Stimulated activated CD8-positive, alpha-beta memory T cell treated with anti-CD3 and anti-CD28 coated beads, Interleukin-12 subunit alpha, Interleukin-12 subunit beta, amount 100 ng/mL, for 1 hour (primary cell): ENCODE measurements at places on chromosomes 2 and 18.

DNA sequence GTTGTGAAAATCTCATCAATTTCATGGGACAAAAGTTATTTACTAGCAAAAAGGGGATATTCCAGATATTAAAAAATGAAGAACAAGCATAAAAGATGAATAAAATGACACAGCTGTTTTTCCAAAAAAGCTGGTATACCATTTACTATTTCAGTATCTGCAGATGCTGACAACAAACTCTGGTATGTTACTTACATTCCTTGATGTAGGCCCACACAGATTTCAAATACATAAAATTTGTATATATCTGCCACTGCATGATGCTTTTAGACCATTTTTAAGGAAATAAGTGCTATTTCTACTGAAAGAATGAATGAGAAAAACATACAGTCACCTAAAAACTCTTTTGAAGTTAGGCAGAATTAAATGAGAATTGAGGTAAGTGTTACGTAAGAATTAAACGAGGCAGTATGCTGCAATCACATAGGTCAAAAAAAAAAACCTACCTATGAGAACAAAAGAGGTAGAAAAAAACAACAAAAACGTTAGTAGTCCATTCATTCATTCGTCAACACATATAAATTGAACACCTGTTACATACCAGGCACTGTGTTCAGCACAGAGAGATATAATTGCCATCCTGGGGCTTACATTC, 32.5 kb downstream of the ARL5A start:
- no peak for DNase-seq

GRCh38 chr2:41241325-41242000, 789.6 kb upstream of the SLC8A1 start:
- no peak for DNase-seq

- DNase-seq, result no peak
Measured at GRCh38 chr2:238651306-238652052, 196.4 kb upstream of the TWIST2 start.

- no peak for DNase-seq
Measured at GRCh38 chr2:234881413-234882241, 70.2 kb upstream of the SH3BP4 start.

DNA sequence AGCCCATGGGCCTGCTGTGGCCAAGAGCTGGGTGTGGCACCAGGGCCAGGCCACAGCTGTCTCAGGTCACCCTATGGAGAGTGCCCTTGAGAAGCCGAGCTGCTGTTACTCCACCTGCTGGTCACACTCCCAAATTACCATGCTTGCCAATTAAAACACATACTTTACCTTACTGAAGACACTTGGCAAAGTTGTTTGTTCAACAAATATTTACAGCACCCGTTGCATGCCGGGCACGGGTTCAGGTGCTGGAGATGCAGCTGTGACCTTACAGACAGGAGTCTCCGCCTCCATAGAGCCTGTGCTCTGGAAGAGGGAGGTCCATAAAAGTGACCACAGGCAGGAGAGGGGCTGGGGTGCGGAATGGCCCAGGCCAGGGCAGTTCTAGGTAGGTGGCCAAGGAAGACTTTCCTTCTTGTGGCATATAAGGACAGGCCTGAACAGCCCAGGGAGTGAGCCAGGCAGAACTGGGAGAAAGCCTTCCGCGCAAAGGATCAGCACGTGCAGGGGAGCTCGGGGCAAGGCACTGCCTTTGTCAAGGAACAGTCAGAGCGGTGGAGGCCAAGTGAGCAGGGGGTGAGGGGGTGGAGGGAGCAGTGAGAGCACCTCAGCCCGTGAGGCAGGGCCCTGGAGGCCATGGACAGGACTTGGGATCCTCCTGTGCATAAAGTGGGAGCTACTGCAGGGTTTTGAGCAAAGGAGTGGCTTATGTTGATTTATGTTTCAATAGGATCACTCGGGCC, 23.6 kb upstream of the RBM44 start:
- no peak for DNase-seq

DNA sequence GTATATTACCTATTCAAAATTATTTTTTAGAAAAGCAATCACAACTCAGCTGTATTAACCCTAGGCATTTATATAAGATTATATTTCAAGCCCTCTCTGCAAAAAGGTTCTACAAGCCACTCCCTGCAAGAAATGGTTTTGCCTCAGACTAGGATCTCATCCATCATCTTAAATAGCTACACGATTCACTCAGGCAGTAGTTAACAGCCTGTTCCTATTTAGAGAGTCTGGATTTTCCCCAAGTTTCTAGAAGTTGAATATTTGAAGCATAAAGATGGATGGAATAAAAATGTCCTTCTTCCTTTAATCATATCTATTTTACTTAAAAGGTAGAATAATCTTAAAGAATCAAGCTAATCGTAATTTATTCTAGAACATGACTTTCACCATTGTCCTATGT, 167.1 kb upstream of the STK17B start:
- DNase-seq, result no peak

GRCh38 chr2:29528371-29528770, 393.0 kb downstream of the ALK start:
- no peak for DNase-seq

DNA sequence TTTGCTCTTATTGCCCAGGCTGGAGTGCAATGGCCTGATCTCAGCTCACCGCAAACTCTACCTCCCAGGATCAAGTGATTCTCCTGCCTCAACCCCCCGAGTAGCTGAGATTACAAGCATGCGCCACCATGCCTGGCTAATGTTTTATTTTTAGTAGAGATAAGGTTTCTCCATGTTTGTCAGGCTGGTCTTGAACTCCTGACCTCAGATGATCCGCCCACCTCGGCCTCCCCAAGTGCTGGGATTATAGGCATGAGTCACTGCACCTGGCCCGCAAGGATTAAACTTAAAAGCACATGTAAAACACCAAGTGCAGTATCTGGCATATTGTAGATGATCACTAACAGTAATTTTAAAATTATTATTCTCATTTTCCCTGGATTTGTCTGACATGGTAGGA, 72.9 kb downstream of the C1QL2 start:
- no peak for DNase-seq

DNA sequence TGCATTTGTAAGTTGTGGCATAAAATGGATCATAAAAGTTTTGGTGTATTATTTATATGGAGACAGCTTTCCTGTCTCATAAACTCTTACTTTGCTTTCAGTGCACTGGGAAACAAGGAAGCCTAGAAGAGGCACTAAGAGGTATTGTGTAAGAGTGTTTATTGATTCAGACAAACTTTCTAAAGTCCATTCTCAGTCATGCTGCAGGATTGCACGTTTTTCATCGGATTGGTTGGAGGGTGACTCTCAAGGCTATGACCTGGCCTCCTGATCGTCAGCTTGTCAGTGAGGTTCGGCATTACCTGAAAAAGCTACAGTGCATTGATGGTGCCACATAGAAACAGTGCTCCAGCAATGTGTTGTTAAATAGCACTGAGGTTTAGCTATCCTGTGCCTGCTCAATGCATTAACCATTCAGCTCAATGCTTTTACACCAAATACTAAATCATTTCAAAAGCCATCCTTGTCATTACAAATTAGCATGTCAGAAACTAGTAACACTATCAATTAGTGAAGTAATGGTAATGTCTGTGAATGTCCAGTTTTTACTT, 545.5 kb downstream of the CBLN2 start:
- DNase-seq, result no peak

DNA sequence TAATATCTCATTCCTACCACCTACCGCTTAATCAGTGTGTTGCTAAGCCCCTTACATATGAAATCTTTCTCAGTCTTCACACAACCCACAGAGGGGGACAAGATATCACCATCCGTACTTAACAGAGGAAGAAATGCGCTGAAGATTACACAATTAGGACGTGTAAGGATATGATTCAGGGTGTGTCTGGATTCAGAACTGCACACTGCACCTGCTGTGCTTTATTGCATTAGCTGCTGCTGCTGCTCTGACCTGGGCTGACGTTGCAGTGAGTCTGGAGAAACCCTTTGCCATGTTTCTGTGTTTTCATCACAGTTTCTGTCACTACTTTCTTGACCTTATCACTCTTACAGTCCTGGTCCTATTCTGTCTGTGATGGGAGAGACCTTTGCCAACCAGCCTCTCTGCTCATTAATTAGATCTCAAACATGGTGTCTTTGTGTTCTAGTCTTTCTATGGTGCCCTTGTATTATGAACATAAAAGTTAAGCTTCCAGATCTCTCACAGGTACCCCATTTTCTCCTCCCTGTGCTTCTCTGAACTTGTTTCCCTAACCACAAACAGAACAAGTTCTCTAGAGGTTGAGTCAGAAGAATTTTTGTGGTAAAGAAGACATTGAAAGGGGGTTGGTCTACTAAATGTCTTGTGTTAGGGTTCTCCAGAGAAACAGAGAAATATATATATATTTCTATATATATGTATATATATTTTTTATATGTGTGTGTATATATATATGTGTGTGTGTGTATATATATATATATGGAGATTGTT, 92.9 kb upstream of the CYP1B1 start:
- no peak for DNase-seq

DNA sequence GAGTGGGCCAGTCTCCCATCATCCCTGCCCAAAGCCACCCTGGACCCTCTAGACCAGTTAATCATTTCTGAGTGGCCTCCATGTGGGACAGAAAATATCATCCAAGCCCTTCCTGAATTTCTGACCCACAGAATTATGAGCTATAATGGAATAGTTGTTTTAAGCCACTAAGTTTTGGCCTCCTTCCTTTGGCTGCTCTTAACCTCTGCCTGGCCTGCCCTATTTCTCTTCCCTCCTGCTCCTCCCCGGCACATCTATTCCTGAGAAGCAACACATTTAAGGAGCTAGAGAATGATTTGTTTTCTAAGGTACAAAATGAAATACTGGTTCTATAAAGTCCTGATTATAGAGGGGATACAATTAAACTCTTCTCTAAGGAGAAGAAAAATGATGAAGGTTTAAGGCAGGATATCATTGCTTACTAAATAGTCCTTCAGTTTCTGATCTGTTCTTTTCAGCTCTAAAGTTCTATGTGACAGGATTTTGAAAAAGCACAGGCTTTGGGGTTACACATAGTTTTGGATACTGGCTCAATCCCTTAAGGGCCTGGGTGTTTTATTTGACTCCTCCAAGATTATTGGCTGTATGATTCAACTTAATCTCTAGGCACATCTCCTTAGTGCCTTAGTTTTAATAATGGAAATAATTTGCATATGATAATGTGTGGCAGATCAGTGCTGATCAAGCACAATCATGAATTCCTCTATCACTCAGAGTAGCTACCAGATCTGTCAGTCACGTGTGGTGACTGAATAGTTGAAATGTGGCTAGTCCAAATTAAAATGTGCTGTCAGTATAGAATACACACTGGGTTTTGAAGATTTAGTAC, 240.3 kb downstream of the VAPA start:
- no peak for DNase-seq

GRCh38 chr2:206942592-206943478, 3.5 kb downstream of the CPO start:
- no peak for DNase-seq

GRCh38 chr2:38634684-38635083, 31.2 kb upstream of the GALM start:
- no peak for DNase-seq

DNA sequence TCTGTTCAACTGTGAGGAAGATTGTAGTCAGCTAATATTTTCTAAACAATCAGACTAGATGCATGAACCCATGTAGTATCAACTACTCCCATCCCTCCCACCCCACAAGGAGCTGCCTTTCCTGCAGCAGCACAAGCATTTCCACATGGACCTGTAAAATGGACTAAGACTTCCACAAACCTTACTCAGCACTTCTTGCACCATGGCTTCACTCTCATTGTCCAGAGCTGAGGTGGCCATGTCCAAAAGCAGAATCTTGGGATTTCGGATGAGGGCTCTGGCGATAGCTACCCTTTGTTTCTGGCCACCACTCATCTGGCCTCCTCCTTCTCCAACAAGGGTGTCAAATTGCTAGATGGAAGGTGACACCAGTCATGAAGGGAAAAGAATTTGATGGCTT, 61.3 kb downstream of the ABCB11 start:
- DNase-seq, result no peak

DNA sequence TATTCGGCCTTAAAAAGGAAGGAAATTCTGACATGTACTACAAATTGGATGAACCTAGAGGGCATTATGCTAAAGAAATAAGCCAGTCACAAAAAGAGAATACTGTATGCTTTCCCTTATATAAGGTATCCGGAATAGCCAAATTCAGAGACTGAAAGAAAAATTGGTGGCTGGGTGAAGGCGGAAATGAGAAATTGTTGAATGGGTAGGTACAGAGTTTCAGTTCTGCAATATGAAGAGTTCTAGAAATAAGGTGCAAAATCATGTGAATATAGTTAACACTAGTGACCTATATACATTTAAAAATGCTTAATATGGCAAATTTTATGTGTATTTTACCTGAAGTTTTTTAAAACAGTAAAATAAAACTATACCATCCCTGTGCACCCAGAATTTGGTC, 43.1 kb downstream of the RMP24 start:
- DNase-seq, result no peak

- no peak for DNase-seq
Measured at GRCh38 chr2:1862608-1863280, 118.4 kb upstream of the PXDN start.

GRCh38 chr2:176156301-176156806, 753 bp upstream of the HOXD3 start:
- DNase-seq, result no peak

- DNase-seq, result no peak
Measured at GRCh38 chr18:31436825-31437224, 10.7 kb upstream of the DSG3 start.

- no peak for DNase-seq
Measured at GRCh38 chr2:211085056-211085680, 528.8 kb downstream of the CPS1 start.

- no peak for DNase-seq
Measured at GRCh38 chr2:178101321-178102079, 10.7 kb upstream of the RBM45 start.

DNA sequence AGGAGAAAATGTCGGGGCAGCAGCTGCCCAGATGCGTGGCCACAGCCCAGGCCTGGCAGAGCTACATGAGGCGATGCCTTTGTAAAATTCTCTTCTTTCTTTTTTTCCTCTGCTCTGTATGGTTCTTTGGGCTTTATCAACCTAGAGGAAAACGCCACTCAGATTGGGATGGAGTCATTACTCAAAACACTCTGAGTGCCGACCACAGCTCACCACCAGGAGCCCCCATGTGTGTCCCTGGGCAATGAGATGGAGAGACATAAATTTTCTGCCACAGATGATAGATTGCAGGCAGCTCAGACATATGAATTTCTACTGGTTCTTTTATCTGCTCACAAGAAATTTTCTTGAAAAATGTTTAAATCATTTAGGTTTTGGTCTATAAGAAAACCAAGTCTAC, 56.0 kb downstream of the PARD6G start:
- no peak for DNase-seq

DNA sequence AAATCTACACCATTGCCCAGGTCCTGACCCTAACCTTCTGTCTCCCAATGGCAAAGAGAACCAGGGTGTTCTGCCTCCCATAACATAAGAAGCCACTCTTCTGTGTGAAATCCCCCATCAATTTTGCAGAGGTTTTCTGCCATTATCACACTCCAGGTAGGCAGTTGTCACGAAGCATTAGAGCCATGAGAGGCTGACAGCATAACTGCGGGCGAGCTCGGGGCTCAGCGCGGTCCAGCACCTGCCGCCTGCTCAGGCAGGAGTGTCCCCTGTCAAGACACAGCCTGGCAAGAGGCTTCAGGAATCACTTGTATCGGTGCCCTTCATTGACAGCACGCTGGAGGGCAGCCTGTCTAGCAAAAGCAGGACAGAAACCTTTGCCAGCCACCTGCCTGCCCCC, 251.2 kb downstream of the SATB2 start:
- no peak for DNase-seq

- no peak for DNase-seq
Measured at GRCh38 chr2:231546014-231546715, 15.9 kb upstream of the NMUR1 start.
